Omental fat pad (tissue), 4 donors: ENCODE measurements at places on chromosomes 3 and 15. TPM values are rescaled to one million over a fixed set of nuclear protein-coding genes. Genes with fewer than 3 reads are reported as not detected.

DNA sequence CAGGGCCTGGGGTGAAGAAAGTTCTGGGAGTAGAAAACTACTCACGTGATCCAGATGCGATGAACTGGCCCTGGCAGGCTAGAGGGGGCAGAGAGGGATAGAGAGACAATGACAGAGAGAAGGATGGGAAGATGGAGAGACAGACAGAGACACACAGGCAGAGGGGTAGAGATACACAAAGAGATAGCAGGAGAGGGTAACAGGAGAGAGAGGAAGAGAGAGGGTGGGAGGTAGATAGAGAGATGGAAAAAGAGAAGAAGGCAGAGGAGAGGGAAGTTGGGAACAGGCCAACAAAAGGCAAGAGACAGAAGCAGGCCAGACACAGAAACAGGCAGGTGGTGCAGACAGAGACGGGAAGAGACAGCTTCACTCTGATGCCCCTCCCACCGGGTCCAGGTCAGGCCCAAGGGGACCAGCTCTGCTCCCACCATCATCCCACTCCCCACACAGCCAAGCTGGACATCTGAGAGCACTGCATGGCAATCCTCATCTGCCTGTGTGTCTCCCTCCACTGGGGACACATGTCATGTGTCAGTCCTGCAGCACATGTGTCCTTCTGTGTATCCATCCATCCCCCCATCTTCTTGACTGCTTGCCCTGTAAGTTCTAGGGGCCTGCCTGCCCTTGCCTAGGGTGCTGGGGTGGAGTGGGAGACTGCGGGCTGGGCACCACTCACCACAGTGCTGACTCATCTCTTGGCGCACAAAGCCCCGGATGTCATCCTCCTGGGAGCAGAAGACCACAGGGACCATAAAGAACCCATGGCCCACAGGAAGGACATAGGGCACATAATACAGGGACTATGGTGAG lies 2.2 kb upstream of the UCN2 start:
- no peak for DNase-seq

GRCh38 chr3:76694063-76694462 lies 345.8 kb upstream of the ROBO2 start:
- no peak for DNase-seq

DNA sequence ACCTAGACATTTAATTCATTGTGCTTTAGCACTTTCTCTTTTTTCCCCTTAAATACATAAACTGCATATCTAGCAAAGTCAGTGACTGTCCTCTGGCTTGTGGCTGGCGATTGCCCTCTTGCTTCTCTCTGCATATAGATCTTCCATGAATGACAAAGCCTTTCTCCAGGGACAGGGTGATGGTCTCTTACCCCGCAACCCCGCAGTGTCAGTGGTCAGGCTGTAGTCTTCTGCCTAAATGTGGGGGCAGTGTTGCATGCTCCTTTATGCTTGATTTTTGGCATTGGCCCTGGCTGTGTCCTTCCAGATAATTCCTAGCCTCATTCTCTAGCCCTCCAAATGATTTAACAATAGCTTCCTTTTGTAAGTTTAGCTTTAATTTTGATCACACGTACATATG lies 407.8 kb downstream of the GABRB3 start:
- no peak for DNase-seq

DNA sequence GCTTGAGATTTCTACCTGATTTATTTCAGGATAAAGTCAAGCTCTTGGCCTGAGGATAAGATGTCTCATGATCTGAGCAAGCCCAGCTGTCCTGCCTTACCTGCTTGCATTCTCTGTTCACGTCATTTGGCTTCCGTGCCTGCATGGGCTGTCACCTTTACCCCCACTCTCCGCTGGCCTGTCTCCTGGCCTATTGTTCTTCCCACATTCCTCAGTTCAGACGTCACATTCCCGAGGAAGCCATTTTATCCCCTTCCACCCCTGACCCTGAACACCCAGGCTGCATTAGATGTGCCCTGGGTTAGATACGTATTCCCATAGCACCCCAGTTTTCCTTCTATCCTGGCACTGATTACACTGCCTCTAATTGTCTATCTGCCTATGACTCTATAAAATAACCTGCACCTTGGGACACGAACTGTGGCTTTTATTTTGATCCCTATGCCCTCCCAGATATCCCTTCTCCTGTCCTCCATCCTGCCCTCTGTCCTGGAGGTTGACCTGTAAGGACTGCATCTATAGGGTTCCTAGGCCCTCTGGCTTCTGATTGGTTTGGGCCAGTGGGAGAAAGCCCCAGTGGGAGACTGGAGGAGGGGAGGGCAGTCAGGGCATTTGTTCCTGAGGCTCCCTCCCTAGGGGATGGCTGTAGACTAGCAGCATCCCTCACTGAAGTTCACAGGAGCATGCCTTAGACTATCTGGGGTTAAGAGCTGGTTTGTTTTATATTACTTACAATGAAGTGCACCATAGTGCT lies 19.2 kb upstream of the UBE2Q2 start:
- DNase-seq, result no peak

Gene NUP210
- 3.2 TPM for total RNA-seq
